ENCODE measurements at places on chromosomes 6 and 20. TPM values are rescaled to one million over a fixed set of nuclear protein-coding genes. Genes with fewer than 3 reads are reported as not detected.

Gene SLC52A3
- total RNA-seq, result not detected

Gene GPR6
- not detected for total RNA-seq

Gene BMP7
- 1.5 TPM for total RNA-seq

Gene HDGFL1
- not detected for total RNA-seq

Gene TSPO2
- total RNA-seq, result not detected

Gene GFRA4
- total RNA-seq, result not detected

Gene AIF1
- not detected for total RNA-seq

Gene PIGU
- total RNA-seq, result 19.4 TPM

Gene ZSCAN23
- total RNA-seq, result not detected

Gene FHL5
- total RNA-seq, result 0.23 TPM

Gene ATAT1
- total RNA-seq, result 5.5 TPM

Gene LAMA2
- 2.6 TPM for total RNA-seq

Gene PSORS1C1
- total RNA-seq, result 1.1 TPM

Gene SCAND1
- 123 TPM for total RNA-seq

Gene IP6K3
- total RNA-seq, result not detected

Gene TOP1
- total RNA-seq, result 38.8 TPM

Gene PROCR
- 53.3 TPM for total RNA-seq

Gene CASS4
- 0.03 TPM for total RNA-seq

Gene SLC35D3
- total RNA-seq, result not detected

Gene GGTLC1
- total RNA-seq, result not detected
